Fibroblast of skin of right biceps (primary cell): ENCODE measurements at places on chromosomes 11 and 22.

- peak; percentile 36 for DNase-seq
Measured at GRCh38 chr11:59283825-59284772, 71.4 kb upstream of the MPEG1 start.

DNA sequence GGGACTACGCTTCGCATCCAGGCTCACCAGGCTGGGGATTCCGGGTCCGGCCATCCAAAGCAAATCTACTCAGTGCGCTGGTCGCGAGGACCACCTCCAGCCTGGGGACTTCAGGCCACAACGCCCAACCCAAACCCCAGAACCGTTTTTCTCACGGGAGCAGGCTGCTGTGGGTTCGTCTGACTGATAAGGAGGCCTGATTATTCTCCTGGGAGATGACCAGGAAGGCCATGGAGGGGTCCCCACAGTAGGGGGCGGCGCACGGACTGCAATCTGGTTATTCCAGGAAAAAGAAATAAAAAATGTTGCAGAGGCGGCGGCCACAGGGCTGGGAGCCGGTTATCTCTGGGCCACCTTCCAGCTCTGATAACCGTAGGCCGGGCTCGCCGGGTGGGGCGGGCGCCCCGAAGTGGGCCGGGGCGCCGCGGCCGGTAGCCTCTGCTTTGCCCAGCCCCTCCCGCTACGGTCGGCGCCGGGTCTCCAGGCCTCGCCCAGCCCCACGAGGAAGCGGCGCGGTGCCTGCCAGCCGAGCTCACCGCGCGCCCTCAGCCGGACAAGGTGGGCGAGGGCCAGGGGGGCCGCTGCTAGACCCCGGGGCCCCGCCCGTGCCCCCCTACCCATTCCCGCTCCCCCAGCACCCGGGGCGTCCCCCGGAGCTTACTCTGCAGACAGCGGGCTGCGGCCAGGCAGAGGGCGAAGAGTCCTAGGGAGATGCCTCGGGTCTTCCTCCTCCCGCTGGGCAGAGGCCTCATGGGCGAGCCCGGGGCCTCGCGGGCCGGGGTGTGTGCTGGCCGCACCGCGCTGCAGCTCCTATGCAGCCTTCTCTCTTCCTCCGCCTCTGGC is 446 bp downstream of the VSTM5 start:
- peak; percentile 43 for DNase-seq

DNA sequence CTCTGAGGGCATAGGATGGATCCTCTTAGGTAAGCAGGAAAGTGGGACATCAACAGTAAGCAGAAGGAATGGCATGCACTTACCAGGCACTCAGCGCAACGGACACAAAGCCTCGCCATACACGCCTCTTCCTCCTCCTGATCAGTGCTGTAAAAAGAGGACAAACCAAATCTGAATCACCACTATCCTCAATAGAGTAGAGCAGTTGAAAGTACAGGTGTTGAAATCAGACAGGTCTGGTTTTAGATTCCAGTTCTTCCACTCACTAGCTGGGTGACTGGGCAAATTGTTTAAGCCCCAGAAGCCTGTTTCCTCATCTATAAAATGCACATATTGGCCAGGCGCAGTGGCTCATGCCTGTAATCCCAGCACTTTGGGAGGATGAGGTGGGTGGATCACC is 8.6 kb upstream of the JAML start:
- DNase-seq: no peak

GRCh38 chr11:3181725-3182461 is 16.8 kb upstream of the OSBPL5 start:
- no peak for DNase-seq

DNA sequence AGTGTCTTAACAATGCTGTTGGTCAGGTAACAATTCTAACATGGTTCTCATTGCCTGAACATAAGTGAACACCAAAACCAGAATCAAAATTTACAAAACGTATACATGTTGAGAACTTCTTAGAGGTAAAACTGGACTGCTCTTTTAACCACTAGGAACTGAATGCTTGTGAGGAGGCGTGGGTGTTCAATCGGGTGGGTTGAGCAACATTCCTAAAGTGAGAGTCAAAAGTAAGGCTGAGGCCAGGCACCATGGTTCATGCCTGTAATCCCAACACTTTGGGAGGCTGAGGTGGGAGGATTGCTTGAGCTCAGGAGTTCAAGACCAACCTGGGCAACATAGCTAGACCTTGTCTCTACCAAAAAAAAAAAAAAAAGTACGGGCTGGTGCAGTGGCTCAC is 11.5 kb downstream of the PPME1 start:
- peak; percentile 21 for DNase-seq

DNA sequence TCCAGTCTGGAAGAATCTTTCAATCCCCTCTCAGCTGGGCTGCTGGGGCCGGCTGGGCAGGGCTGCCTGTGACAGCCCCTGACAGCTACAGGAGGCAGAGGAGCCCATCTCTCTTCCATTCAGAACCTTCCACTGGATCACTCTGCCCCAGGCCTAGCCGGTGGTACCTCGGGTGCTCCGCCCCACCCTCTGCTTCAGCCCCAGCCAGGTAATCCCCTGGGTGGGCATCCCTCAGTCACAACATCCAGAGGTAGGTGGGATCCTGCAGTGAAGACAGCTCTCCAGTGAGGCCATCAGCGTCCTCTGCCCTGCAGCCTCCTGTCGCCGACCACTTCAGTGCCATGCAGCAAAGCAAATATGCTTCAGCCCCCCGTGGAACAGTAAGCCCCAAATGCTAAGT is 223.7 kb downstream of the DSCAML1 start:
- DNase-seq: no peak

GRCh38 chr11:27949951-27950738 is 157.8 kb downstream of the KIF18A start:
- DNase-seq: no peak

GRCh38 chr11:42669248-42669976 is 642.4 kb upstream of the API5 start:
- DNase-seq: no peak

DNA sequence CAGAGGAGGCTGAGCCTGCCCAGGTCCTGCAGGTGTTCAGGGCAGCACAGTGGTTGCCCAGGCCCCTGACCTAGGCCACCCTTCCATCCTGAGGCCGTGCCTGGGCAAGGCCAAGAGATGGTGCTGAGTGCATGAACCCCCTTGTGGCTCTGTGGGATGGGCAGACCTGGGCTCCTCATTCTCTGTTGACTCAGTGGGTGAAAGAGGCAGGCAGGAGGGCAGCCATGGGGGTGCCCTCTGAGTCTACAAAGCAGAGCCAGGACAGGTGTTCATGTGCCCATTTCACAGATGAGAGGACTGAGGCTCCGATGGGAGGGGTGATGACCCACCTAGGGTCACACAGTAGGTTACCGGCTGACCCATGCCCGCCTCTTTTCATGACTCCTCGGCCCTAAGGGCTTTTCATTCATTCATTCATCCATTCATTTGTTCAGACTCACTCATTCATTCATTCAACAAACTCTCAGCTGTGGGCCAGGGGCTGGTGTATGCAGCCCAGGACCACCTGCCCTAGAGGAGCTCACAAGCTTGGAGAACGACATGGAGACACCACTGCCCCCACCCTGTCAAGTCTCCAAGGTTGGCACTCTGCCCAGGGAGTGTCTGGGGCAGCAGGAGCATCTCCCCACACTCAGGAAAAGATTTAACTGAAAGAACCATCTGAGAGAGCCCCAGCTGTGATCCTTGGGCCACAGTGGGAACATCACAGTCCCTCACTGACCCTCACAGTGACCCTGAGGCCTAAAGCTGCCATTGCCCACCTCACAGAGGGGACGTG is 40.5 kb downstream of the IGLL5 start:
- peak; percentile 33 for DNase-seq

DNA sequence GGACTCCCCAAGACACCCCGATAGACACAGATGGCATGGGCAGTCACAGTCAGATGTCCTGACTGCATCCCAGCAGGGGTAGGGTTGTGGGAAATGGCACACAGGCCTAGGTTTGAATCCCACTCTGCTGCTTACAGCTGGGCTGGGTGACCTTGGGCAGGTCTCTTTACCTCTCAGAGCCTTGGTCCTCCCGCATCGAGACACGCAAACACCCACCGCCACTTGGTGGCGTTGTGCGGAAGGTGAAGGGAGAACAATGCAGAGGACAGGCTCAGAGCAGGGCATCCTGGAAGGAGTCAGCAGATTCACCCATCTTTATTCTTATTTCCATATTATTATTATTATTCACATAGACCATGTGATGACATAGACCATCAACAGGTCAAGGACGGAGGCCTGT is 140.5 kb downstream of the MIAT start:
- peak; percentile 34 for DNase-seq

DNA sequence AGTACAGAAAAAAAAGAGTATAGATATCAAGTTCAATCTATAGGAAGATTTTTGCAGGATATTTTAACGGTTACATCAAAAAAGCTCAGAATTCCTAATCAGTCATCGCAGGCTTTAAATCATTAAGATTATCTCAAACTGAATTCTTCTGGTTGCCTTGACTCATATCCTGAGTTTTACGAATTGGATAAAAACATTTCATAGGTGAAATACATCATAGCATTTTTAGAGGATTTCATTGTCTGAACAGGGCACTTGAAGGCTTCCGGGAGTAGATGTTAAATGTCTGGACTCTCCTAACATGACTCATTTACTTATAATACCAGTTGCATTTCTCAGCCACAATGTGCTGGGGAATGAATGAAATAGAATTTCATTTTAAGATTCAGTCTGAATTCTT is 2216.6 kb upstream of the RAG2 start:
- peak; percentile 79 for DNase-seq

DNA sequence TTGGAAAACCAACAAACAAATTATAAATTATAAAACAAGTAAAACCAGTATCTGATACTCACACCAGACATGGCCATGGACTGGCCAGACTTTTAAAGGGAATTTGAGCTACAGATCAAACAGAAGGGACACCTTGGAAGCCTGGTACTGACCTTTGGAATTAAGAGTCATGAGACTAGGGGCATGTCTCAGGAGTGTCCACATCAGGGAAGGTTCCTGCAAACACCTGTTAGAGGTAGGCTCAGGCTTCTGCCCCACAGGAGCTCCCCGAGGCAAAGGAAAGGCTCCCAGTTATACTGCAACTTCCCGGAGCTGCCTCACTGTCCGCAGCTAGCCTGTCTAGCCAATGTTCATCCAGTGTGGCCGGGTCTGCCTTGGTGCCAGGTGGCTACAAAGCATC is 290.1 kb downstream of the BUD13 start:
- DNase-seq: no peak

GRCh38 chr11:133388260-133388659 is 144.0 kb downstream of the OPCML start:
- no peak for DNase-seq

- peak; percentile 41 for DNase-seq
Measured at GRCh38 chr22:43377548-43377895, 34.3 kb upstream of the MPPED1 start.

GRCh38 chr11:57474803-57475115 is 14.4 kb downstream of the RTN4RL2 start:
- no peak for DNase-seq

DNA sequence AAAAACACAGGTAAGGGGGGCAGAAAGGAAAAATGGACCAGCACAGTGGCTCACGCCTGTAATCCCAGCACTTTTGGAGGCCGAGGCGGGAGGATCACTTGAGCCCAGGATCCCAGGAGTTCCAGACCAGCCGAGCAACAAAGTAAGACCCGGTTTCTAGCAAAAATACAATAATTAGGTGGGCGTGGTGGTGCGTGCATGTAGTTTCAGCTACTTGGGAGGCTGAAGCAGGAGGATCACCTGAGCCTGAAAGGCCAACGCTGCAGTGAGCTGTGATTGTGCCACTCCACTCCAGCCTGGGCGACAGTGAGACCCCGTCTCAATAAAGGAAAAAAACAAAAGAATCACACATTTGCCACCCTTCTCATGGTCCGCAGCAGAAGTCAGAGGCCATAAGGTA is 519.4 kb downstream of the BRD1 start:
- no peak for DNase-seq

GRCh38 chr22:12601870-12602779 is 2925.9 kb upstream of the OR11H1 start:
- DNase-seq: no peak

DNA sequence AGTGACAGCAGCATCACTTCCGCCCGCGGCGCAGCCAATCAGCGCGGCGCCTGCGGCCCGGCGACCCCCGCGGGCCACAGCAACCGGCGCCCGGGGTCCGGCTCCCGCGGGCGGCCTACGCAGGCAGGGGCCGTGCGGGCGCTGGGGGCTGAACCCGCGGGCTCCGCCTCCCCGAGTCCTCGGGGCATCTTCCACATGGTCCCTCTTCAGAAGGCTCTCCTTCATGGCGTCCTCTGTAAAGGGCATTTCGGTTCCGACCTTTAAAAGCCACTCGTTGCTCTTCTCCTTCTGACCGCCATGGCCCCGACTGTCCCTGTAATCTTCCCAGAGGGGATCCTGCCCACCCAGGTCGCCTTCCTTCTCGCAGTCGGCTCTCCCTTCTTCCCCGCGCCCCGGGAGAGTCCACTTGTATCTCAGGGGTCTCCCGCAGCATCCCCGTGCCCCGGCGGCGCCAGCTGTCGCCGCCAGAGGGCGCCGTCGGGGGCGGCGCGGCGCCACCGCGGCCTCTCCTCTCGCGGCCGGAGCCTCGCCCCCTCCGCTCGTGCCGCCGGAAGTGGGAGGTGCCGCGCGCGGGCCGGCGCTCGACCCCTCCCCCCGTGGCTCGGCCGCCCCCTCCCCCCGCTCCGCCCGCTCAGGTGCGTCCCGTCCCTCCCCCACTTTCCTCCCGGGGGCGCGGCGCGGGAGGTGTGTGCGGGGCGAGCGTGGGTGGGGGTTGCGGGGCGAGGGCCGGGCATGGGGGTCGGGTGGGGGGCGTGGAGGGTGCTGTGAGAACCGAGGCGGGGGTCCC is at the start of gene RNF214:
Gene RNF214, plus strand, starts transcription at position 580 of the 787 bp plus-strand sequence. CDS start 1,602 bp downstream, outside the sequence.
- peak; percentile 80 for DNase-seq

GRCh38 chr22:49973018-49973961 is 12.7 kb downstream of the PIM3 start:
- no peak for DNase-seq

DNA sequence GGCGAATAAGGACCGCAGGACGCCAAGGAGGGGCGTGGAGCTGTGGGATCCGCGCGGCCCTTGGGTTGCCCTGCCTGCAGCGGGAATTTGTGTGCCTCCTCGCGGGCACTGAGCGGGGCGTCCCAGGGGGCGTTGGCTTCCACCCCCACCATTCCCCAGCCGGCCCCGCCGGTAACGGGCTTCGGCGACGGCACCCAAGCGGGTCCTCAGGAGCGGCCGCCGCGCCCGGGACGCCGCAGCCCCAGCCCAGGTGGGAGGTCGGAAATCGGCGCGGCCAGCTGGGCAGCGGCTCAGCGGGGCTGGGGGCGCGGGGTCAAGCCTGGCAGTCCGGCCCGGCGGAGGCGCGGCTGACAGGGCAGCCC is 320 bp downstream of the CLTCL1 start:
- peak; percentile 24 for DNase-seq

- DNase-seq: peak; percentile 28
Measured at GRCh38 chr11:636511-637332, at the start of gene DRD4. TSS of gene DRD4 (plus strand) at chr11:637269. CDS start at chr11:637305, 36 bp downstream.

DNA sequence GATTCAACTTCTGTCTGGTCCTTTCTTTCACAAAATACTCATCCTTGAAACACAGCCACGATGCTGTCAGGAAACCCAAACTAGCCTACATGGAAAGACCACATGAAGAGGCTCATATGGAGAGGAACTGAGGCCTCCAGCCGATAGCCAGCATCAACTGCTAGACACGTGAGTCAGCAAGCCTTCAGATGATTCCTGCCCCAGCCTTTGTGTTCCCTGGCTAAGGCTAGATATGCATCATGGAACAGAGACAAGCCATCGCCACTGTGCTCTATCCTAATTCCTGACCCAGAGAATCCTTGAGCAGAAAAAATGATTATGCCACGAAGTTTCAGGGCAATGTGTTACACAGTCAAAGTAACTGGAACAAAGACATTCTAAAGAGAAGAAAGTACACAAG is 75.5 kb downstream of the ENTHD1 start:
- peak; percentile 88 for DNase-seq

- no peak for DNase-seq
Measured at GRCh38 chr11:114027926-114028325, 31.6 kb upstream of the ZBTB16 start.
